Posterior cingulate gyrus (tissue), 11 donors: ENCODE measurements at places on chromosomes 5 and 9.

DNA sequence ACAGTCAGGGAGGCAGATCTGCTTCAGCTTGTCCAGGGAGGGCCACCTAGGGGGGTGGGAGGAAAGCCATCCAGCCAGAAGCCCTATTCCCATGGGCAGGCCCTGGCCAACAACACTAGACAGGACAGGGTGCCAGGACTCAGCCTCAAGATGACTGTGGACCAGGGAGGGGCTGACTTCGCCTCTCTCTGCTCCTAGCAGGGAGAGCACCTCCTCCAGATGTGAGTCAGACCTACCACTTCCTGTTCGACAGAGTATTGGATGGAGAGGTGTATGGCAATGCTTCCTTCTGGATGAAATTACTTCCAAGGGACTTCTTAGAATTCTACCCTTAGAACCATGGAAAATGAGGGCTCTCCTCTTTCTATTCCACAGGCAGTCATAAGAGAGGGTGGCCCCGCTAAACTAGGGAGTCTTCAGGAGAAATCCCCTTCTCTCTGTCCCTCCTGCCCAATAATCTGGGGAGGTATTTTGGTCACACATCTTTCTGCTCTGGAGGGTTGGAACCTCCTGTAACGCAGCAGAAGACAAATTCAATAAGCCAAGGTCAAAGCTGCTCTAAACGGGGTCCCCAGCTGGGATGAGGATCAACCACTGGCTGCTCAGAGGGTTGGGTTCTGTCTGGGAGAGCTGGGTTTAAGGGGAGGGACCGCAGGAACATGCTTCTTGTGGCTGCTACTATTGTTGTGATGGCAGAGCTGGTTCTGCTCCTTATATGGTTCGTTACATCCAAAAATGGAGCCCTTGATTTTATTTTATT lies 23.2 kb upstream of the RCL1 start:
- no peak for DNase-seq

- no peak for DNase-seq
Measured at GRCh38 chr9:3480353-3480655, 45.5 kb downstream of the RFX3 start.

- DNase-seq, result no peak
Measured at GRCh38 chr5:111010783-111011182, 60.7 kb upstream of the TSLP start.

GRCh38 chr9:131500939-131501541 lies 1.7 kb upstream of the POMT1 start:
- DNase-seq, result no peak

GRCh38 chr9:108994695-108995094 lies 18.6 kb downstream of the CTNNAL1 start:
- no peak for DNase-seq

GRCh38 chr9:4048441-4048840 lies 251.4 kb downstream of the GLIS3 start:
- no peak for DNase-seq

DNA sequence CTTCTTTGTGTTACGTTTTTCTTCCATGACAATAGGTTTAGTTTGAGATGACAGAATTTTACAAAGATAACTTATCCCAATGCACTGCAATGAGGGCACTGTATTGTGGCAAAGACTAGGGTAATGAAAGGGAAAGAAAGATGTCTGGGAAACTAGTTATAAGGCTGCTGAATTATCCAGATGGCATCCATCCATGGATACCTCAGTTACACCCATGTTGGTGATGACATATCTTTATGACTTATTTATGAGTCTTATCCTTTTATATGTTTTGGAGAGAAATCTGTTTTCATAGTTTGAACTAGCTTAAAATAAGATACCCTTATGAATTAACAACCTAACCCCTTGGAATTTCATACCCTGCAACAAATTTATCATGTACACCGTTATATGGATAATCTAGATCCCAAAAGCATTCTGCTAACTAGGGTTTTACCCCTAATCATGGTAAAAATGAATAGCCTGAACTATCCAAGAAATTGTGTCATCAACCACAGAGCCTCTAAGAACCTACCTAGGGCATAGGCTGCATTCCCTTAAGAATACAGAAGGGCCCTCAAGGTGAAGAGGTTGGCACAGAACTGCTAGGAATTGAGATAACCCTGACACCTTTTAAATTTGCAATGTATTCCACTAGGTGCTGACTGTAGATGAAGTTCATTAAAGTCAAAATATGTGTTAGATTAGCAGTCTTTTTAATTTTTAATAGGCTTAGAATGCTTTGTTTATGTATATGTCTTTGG lies 49.5 kb upstream of the RORB start:
- DNase-seq, result no peak

- DNase-seq, result no peak
Measured at GRCh38 chr9:3285365-3286161, 240.2 kb downstream of the RFX3 start.

GRCh38 chr9:134159566-134160245 lies 4.7 kb downstream of the RNU6ATAC start:
- no peak for DNase-seq

GRCh38 chr9:20512106-20512505 lies 110.2 kb downstream of the MLLT3 start:
- DNase-seq, result no peak

DNA sequence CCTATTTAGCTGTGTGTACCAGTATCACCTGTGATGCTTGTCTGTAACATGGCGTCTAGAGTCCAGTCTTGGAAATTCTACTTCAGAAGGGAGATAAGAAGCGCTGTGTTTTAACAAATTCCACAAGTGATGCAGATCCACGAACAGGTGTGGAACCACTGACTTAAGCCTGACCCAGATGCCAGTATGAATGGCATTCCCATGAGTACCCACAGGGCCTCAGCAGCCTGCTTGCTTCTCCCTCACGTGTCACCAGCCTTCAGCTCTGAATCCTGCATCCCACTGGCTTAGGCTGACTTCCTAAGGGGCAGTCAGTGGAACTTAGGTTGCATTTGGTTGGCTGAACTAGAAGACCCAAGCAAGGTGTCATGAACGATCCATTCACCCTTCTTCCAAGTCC lies 8.5 kb upstream of the DENND1A start:
- DNase-seq, result no peak

DNA sequence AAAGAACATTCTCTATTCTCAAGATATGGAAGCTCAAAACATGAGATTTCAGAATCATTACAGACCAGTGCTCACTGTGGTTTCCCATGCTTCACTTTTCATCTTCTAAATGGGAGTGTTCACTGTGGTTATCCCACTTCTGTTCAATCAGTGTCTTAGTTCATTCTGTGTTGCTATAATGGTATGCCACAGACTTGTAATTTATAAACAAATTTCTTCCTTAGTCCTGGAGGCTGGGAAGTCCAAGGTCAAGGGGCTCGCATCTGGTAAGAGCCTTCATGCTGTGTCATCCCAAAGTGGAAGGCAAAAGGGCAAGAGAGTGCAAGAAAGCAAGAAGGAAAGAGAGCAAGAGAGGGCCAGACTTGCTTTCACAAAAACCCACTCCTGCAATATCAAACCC lies 146.3 kb downstream of the TTC39B start:
- DNase-seq, result no peak

GRCh38 chr9:1738511-1739100 lies 276.5 kb upstream of the SMARCA2 start:
- no peak for DNase-seq

DNA sequence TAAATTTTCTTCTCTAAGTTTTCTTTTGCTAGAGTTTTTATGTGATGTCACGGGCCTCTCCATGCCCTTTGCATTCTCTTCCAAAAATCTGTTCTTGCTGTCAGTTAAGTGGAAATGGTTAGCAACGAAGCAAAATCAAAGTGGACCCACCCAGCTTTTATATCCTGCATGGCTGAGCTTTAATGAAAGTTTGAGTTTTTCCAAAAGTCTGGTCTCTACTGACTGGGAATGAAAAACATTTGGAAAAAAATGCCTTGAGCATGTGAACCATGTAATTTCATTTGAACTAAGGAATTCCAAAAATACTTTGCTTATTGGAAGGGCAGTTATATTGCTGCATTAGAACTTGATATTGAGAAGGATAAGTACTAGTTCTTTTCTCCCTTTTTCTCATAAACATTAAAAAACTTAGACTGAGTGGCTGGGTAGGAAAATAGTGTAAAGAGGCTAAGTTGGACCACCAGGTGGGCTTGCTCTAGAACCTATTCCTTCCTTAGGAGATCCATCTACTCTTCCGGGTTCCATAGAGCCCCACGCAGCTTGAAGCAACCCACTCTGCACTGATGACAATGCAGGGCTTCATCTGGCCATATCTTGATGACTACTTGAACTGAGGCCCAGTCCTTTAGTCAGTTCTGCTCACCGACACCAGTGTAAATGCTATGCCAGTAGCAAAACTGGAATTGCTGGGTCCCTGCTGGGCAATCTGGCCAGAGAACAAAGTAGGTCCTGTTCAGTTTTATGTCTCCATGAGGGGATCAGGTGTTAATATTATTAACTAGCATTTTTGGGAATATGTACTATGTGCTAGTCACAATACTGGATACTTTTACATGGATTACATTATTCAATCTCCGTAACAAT lies 17.4 kb upstream of the RIC1 start:
- no peak for DNase-seq

- DNase-seq, result no peak
Measured at GRCh38 chr9:8241201-8241600, 441.6 kb upstream of the DMAC1 start.

DNA sequence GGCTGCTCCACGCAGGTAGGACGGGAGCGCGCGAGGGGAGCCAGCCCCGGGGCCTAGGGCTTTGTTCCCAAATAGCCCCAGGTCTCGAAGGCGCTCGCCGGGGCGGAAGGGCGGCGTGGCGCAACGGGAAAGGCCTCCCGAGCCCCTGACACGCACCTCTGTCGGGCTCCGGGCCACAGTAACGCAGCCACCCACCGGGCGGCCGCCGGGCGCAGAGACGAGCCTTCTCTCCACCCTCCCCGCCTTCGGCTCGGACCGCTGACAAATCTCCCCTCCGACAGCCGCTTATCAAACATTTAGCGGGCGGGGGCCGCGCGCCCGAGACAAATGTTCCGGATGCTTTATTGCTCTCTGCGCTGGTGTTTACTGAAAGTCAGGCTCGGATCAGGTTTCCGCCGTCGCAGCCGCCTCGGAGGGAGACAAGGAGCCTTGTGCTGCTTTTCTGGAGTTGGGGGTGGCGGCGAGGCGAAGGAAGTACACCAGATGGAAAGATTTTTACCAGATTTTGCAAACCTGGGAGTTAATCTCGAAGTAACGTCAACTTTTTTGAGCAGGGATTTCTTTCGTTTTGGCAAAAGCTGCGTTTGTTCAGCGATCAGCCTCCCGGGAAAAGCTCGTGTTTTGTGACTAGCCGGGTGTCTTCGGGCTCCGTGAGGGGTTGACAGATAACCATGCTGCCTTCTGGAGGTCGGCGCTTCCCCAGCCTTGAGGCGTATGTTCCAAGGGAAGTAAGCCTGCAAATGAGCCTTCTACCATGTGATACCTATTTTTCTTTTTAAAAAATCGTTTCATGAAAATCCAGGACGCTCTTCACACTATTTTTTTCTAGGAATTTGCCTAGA lies 950 bp downstream of the RGMB start:
- peak; percentile 39 for DNase-seq

- no peak for DNase-seq
Measured at GRCh38 chr9:91312717-91313325, 48.9 kb downstream of the AUH start.

GRCh38 chr5:83589786-83590185 lies 118.2 kb downstream of the VCAN start:
- no peak for DNase-seq

- DNase-seq, result no peak
Measured at GRCh38 chr5:58969253-58969652, 386.4 kb downstream of the RAB3C start.

GRCh38 chr9:136297016-136297691 lies 6.7 kb downstream of the CCDC187 start:
- DNase-seq, result peak; percentile 74

DNA sequence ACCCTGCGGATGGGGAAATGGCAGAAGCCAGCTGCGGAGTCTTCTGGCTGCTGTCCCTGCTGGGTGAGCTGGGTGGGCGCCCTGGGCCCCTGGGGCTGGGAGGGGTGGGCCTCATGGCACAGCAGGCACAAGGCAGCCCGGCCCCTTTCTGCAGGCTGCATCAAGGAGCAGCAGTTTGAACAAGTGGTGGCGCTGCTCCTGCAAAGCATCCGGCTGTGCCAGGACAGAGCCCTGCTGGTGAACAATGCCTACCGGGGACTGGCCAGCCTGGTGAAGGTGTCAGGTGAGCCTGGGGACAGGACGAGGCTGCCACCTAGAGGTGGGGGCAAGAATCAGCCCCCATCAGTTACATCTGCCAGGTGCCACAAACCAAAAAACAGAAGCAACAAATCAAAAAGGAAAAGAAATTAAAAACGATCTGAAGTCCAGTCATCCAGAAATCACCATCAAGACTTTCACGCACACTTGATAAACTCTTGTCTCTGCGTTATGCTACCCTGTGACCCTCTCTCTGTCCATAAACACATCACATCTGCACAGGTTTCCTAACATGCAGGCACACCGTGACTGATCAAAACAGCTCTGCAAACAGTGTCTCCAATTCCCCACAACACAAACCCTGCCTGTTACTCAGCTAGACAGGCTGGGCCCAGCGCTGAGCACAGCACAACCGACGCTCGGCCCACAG lies 13.9 kb downstream of the REXO4 start:
- no peak for DNase-seq

- no peak for DNase-seq
Measured at GRCh38 chr5:145450286-145450885, 384.8 kb downstream of the PRELID2 start.

- DNase-seq, result no peak
Measured at GRCh38 chr9:22050924-22051323, 41.8 kb upstream of the CDKN2B start.

DNA sequence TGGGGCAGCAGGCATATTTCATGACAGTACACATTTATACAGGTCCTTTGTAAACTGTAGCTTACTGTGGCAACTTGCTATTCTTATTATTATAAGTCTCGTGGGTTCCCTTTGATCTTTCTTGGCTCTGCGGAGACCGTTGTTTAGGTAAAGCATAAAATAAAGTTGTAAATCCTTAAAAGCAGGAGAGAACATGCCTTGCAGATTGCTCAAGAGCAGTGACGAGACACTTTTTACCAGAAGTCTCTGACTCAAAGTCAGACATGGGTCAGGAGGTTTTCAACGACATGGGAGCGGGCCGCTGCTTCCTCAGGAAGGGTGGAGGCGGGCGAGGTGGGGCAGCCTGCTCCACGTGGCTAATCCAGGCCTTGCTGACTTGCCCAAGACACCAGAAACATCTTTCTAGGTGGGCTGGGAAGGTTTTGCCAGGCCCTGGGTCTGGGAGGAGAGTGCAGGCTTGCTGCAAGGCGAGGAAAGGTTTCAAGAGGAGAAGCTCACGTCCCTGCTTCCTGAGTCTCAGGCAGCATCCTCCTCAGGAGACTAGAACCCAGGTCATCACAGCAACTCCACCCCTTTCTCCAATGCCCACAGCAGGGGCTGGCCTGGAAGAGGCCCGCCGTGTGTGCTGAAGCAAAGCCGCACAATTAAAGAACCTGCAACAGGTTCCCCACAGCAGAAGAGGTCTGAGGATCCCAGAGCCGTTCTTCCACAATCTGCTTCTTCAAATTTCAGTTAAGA lies 6.5 kb downstream of the TBC1D2 start:
- no peak for DNase-seq

GRCh38 chr5:123107343-123108244 lies 18.6 kb downstream of the PRDM6 start:
- DNase-seq, result no peak
